ENCODE measurements at places on chromosomes 4 and X.

GRCh38 chr4:184898793-184899192 is 73.0 kb upstream of the ACSL1 start:
- no peak for DNase-seq

DNA sequence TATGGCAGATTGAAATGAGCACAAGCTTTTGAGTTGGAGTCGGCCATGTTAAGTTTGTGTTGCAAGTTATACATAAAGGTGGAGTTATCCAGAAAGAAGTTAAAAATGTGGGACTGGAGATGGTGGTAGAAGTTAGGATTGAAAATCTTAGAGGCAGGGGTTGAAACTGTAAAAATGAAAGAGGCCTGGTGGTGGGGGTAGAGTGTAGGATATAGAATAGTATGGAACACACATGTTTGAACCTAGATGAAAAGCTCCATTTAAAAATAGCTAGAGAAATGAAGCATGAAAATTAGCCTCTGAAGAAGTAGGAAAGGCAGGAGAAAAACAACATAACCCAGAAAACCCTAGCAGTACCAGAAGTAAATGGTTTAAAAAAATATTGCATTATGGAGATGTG is 131.8 kb upstream of the ENPEP start:
- no peak for DNase-seq

DNA sequence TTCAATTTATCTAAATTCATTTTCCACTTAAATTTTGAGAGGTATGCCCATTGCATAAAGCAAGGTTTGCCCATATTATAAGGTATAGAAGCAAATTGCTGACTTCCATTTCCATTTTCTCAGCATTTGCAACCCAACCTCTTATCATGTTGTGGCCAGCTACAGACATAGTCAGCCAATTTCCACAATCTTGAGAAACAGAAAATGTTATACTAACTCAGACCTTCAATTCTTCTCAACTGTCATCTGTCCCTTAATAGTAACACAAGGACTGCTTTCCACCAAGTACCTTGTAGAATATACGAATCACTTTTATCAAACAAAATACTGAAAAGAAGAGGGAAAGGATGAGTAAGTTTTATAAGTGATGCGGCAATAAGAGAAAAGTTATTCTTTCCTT is 11.2 kb upstream of the GRIA3 start:
- no peak for DNase-seq

GRCh38 chr4:16967722-16968121 is 69.3 kb upstream of the LDB2 start:
- DNase-seq = no peak

DNA sequence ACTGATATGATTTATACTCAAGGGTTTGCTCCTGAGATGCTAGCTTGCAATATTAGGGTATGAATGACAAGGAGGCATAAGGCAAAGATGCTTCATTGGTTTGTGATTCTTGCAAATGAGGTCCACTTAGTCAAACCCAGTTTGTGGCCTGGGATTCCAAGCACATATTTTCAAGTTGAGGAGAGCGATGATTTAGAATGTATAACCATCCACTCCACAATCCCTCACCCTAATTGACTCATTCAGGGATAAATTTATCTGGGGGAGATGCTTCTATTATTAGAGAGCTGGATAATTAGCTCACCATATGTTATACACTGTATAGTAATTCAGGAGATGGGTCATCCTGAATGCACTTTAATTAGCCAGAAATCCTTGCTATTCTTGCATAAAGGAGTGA is 118.3 kb upstream of the PUDP start:
- no peak for DNase-seq

- DNase-seq = no peak
These were observed 129.4 kb downstream of the DKK2 start for GRCh38 chr4:106906728-106907127.

DNA sequence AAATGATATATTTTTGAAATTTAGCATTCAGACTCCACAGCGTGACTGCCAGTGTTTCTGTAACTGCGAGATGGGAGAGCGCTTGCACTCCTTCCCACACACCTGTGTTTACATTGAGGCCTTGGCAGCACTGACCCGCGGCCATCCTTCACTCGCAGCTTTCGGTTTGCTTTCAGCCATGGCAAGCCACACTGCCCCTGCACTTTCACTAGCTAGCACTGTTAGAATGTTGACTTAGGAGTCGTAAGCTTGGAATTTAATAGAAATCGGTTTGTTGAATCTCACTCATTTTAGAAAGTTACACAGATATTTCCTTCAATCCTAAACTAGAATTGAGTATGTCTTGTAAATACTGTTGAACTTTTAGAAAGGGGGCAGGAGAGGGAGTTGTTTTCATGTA is 136.2 kb downstream of the CFAP299 start:
- DNase-seq = no peak

DNA sequence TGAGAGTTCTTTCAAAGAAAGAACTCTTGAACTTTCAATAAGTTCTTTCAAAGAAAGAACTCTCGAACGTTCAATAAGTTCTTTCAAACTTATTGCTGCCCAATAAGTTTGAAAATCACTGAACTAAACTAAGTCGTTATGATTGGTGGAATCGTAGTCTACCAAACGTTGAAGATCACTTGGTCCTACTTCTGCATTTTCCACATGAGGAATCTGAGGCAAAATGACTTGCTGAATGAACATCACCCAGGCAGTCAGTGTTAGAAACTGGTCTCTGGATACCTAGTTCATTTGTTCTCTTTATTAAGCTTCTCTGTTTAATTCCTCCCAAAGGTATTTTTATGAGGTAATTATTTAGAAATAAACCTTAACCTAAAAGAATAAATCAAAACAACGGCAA is 7.1 kb upstream of the CNOT6L start:
- DNase-seq = no peak

DNA sequence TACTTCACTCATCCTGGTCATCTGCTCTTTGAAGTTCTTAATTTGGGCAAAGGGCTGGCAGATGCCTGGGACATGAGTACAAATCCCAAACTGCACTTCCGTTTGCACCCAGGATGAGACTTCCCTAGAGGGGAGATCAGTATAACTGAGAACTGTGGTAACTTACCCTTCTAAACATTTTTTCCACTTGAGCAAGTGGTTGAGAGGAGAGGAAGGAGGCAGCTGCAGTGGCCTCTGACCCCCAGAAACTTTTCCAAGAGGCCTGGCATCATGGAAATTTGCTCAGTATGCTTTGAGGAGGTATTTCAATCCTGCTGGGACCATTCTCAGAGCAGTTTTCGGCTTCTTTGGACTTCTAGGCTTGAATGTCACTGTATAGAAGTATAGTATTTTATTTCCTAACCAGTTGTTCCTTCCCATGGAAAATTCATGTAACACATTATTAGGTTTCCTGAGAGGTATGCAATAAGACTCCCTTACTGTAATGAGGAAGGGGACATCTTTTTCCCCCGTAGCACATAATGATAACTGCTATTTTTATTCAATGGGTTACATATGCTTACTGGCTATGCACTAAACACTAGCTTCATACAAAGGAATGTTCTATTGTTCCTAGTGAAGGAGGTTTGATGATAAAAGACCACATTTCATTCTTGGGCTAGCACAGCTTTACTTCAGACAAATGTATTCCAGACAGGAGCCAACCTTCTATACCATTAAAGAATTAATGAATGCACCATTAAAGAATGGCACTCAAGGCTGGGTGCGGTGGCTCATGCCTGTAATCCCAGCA is 129.3 kb downstream of the SHROOM3 start:
- no peak for DNase-seq

GRCh38 chrX:57918750-57919436 is 8.6 kb upstream of the ZXDA start:
- DNase-seq = no peak

- DNase-seq = no peak
These were observed 41.8 kb downstream of the OCRL start for GRCh38 chrX:129581904-129582303.

GRCh38 chr4:160403081-160403480 is 1300.2 kb downstream of the RAPGEF2 start:
- DNase-seq = no peak

GRCh38 chr4:144371485-144371884 is 231.0 kb upstream of the GYPA start:
- DNase-seq = no peak

DNA sequence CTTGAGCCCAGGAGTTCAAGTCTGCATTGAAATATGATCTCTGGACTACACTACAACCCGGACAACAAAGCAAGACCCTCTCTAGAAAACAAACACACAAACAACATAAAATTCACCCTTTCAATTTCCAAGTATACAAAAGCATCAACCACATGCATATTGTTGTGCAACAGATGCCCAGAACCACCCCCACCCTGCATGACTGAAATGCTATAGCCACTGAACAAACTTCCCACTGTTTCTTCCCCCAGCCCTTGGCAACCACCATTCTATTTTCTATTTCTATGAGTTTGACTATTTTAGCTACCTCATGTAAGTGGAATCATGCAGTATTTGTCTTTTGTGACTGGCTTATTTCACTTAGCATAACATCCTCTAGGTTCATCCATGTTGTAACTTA is 14.2 kb upstream of the C4orf51 start:
- no peak for DNase-seq

DNA sequence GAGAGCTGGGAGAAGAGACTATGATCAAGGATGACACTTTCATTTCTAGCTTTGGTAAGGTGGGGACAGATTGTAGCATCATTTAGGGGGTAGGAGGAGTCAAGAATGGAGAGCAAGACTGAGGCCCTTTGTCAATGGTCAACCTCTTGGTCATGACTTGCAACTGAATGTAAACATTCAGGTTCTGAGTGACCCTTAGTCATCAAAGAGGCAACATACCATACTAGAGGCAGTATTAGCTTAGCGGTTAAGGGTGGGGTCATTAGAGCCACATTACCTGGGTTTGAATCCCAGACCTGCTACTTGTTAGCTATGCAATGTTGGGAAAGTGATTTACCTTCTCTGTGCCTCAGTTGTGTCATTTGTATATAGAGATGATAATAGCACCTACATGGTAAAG is 76.5 kb downstream of the MED28 start:
- DNase-seq = no peak

GRCh38 chrX:53237056-53237455 is 12.0 kb upstream of the KDM5C start:
- no peak for DNase-seq

- DNase-seq = no peak
These were observed 143.6 kb downstream of the FNIP2 start for GRCh38 chr4:158912390-158912789.

DNA sequence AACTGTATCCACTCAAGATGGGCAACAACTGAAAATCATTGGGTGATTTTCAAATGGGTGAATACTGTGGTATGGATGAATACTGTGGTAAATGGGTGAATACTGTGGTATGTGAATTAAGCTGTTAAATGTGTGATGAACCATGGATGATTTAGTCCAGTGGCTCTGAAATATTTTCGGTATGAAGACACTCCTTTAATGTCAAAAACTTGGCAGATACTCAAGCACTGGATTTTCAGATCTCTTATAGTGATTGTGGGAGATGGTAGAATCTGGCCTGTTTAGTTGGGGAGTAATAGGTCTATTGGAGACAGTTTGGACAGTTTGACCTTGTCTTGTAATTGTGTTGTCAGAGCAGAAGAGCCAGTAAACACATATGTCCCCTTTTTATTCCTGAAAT is 45.7 kb downstream of the SSX7 start:
- DNase-seq = no peak

DNA sequence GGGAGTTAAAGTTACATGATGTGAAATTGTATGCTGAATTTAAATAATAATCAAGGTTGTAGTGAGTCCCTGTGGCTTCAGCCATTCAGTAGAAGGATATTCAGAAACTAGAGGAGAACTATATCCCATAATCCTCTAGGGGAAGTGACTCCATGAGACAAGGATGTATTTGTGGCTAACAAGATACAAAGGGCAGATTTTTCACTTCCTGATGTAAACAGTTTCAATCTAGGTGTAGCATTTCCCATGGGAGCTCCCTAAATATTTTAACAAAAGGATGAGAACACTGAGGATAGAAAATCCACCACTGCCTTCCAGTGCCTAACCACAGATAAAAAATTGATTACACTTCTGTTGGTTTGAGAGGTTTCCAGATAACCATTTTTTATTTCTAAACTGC is 435.4 kb upstream of the TENM3 start:
- no peak for DNase-seq

- DNase-seq = peak; percentile 8
These were observed 138.6 kb downstream of the AFF1 start for GRCh38 chr4:87073199-87074120.

- DNase-seq = no peak
These were observed 82.1 kb downstream of the ARHGAP10 start for GRCh38 chr4:147813973-147814372.

DNA sequence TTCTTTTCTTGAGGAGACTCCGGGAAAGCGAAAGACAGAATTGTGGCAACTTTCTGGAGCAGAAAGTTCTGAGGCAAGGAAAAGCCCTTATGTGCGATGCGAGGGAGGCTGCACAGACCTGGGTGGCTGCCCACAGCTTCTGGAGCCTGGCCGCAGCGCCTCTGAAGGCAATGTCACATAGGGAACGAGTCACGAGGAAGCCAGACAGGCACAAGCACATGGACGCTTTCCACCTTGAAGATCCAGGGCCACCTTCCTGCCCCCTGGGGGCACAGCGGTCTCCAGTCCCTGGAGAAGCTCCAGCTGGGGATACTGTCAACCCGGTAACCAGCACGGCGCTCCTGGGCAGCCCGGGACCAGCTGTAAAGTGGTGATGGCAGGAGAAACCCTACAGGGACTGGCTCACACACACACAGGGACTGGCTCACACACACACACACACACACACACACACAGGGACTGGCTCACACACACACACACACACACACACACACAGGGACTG is 69.8 kb downstream of the MTNR1A start:
- DNase-seq = no peak

DNA sequence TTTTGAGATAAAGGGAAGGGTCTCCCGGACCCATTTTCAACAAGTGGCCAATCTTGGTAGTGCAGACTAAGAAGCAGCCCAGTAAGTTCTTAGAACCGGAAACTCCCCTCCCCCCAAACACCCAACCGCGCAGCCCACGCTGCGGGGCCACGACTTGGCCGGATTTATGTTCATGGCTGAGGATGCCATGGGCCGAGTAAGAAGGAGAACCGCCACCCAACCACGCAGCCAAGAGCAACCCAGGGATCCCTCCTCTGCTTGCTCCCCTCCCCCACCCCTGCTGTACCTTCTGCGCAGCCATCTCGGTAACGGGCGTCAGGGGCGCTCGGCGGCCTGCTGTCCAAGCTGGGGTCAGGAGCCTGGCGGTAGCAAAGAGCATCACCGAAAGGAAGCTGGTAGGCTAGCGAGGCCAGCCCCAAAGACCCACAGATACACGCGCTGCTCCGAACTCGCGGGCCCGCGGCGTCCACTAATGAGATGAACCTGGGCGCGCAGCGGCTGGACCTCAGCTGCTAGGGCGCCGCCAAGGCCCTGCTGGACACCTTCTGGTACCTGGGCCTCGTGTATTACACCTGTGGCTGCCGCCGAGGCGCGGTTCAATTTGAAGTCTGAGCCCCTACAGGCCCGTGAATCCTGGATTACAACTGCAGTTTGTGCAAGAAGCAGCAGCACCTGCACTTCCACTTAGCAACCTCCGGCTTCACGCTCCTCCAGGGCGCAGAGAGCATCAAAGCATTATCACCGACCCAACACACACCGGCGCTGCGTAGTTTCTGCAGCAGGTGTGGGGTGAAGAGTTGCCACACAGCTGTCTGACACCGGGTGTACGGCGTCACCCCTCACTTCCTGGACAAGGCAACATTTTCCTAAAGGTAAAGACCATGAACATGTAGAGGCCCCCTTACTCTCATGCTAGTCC is 63.4 kb downstream of the NUDT10 start:
- DNase-seq = peak; percentile 8

- DNase-seq = no peak
These were observed 10.6 kb upstream of the PRDX4 start for GRCh38 chrX:23656684-23657083.

- no peak for DNase-seq
These were observed 19.0 kb upstream of the PAGE4 start for GRCh38 chrX:49809891-49810632.

Data from effector memory CD4-positive, alpha-beta T cell (primary cell).